Stimulated activated CD4-positive, alpha-beta T cell treated with anti-CD3 and anti-CD28 coated beads, Interleukin-1b, Interleukin-23, amount 100 ng/mL, for 48 hours (primary cell): ENCODE measurements at places on chromosomes 13 and 19.

GRCh38 chr13:34076943-34077703, 259.2 kb downstream of the RFC3 start:
- DNase-seq = no peak

DNA sequence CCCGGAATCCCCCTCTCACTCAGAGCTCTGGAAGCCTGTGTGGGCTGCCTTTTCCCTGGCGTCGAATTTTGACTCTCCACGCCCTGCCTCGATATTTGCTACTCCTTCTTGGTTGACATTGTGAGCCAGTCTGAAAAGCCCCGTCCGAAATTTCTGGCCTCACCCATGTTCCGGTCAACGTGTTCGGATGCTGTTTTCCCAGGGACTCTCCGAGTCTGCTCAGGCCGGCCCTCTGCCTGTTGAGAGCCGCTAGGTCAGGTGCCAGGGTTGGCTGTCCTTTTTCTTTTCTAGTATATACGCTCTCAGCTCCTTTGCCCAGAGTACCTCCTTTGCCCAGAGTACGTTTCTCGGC, 6.8 kb upstream of the DGKH start:
- DNase-seq = no peak

GRCh38 chr19:18203408-18203862, 407 bp downstream of the RAB3A start:
- no peak for DNase-seq

GRCh38 chr13:32645854-32646253, 59.6 kb downstream of the PDS5B start:
- peak; percentile 46 for DNase-seq

DNA sequence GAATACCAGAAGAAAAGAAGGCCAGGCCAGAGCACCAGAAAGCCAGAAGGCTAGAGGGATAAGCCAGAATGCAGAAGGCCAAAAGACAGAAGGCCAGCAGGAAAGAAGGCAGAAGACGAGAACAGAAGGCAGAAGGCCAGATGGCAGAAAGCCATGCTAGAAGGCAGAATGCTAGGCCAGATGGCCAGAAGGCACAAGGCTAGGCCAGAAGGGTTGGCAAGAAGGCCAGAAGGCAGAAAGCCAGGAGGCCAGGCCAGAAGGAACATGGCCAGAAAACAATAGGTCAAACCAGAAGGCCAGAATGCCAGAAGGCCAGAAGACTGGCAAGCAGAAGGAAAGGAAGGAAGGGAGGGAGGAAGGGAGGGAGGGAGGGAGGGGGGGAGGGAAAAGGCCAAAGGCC, 188.8 kb downstream of the TUBA3C start:
- no peak for DNase-seq

DNA sequence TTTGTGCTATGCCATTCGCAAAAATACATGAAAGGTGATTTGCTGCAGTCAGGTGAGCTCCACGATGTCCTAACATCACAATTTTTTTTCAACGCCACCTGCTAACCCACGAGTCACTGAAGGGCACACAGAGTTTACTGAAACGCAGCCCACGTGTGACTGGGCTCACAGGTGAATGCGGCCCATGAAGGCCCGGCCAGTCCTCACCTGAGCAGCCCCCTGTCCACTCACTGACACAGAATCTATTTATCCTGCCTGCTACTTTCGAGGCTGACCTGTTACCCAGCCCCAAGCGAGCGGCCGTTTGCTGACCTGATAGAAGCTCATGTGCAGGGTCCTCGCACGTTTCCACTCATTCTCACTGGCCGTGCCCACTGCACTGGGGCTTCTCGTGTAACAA, 121.9 kb upstream of the SOX1 start:
- no peak for DNase-seq

DNA sequence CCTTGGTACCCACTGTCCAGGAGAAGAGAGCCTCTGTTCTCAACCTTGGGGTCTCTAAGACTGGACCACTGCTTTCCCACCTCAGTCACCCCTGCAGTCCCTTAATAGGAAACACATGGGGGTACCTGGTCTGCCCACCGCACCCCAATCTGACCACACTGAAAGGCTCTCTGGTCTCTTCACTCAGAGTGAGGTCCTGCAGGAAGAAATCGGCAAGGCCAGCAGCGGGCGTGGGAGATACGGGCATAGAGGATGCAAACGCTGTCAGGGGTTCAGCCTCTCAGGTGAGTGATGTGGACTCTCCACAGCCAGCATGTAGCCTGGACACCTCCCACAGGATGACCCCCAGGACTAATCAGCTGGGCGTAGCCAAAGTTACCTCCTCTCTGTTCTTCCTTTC, 3.5 kb downstream of the SIGLEC9 start:
- no peak for DNase-seq

DNA sequence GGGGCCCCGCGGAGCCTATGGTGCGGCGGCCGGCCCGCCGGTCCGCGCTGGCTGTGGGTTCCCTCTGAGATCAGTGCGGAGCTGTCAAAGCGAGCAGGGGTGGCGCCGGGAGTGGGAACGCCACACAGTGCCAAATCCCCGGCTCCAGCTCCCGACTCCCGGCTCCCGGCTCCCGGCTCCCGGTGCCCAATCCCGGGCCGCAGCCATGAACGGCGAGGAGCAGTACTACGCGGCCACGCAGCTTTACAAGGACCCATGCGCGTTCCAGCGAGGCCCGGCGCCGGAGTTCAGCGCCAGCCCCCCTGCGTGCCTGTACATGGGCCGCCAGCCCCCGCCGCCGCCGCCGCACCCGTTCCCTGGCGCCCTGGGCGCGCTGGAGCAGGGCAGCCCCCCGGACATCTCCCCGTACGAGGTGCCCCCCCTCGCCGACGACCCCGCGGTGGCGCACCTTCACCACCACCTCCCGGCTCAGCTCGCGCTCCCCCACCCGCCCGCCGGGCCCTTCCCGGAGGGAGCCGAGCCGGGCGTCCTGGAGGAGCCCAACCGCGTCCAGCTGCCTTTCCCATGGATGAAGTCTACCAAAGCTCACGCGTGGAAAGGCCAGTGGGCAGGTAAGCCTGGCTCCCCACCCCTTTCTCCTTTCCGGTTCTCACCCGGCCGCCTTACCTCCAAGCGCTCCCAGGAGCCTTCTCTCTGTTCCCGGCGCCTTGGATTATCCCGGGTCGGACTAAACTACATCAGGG, at the start of gene PDX1:
Gene PDX1, plus strand, starts transcription at position 67 of the 743 bp plus-strand sequence. Its CDS starts 139 bp downstream, at position 206.
- no peak for DNase-seq

DNA sequence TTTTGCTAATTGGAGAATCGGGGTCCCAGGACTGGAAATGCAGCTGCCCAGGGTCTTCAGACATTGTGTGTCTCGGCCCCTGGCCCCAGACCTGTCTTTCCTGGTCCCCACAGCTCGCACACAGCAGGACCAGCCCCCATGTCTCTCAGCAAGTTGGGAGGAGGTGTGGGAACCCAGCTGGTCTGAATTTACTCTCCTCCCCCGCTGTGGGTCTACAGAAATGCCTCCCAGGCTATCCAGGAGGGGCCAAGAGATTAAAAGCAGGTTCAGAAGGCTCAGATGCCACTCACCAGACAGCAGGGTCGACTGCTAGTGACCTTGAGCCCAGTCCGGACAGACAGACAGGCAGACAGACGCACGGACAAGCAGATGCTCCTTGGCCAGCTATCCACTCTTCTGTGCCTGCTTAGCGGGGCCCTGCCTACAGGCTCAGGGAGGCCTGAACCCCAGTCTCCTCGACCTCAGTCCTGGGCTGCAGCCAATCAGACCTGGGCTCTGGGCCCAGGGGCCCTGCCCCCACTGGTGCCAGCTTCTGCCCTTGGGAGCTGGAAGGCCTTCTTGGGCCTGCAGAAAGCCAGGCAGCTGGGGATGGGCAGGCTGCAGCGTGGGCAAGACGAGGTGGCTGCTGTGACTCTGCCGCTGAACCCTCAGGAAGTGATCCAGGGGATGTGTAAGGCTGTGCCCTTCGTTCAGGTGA, at the start of gene DAND5:
Gene DAND5, plus strand, starts transcription at position 285 of the 697 bp plus-strand sequence. Its CDS starts 85 bp downstream, at position 370.
- DNase-seq = no peak

- no peak for DNase-seq
Measured at GRCh38 chr13:30037306-30037705, 186.9 kb upstream of the UBL3 start.

- DNase-seq = no peak
Measured at GRCh38 chr13:94988654-94989053, 276.3 kb upstream of the SOX21 start.

- no peak for DNase-seq
Measured at GRCh38 chr19:15733895-15734294, 3.9 kb upstream of the OR10H3 start.

GRCh38 chr19:21940684-21941083, 70.1 kb downstream of the ZNF208 start:
- DNase-seq = no peak

- DNase-seq = no peak
Measured at GRCh38 chr19:33887891-33888290, 91.2 kb downstream of the KCTD15 start.

- no peak for DNase-seq
Measured at GRCh38 chr13:67619351-67619994, 389.3 kb upstream of the PCDH9 start.

GRCh38 chr13:66723576-66723975, 506.6 kb downstream of the PCDH9 start:
- DNase-seq = no peak

DNA sequence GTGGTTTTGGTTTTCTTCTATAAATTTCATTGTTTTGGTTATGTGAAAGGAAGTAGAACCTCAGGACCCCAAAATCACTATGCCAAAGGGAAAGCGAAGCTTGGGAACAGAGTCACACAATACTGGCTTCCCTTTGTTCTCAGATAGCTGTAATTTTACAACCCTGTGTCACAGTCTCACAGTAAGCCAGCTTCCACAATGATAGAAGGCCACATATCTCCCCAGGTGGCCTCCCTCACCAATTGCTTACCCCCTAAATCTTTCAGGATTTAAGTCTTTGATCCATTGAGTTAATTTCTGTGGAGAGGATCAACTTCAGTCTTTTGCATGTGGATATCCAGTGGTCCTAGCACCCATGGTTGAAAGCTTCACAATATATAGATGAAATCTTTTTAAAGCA, 58.7 kb downstream of the SLC15A1 start:
- no peak for DNase-seq

- DNase-seq = no peak
Measured at GRCh38 chr13:43908156-43909126, 28.7 kb downstream of the LACC1 start.

GRCh38 chr13:27359199-27359821, 65.1 kb upstream of the GTF3A start:
- DNase-seq = peak; percentile 59

GRCh38 chr13:91014696-91015095, 332.8 kb upstream of the MIR17HG start:
- no peak for DNase-seq

GRCh38 chr19:47152205-47152604, 21.6 kb downstream of the SAE1 start:
- DNase-seq = no peak

GRCh38 chr13:73778242-73778864, 355.9 kb downstream of the KLF12 start:
- DNase-seq = no peak

- no peak for DNase-seq
Measured at GRCh38 chr19:50415661-50416033, 3.1 kb upstream of the SPIB start.

DNA sequence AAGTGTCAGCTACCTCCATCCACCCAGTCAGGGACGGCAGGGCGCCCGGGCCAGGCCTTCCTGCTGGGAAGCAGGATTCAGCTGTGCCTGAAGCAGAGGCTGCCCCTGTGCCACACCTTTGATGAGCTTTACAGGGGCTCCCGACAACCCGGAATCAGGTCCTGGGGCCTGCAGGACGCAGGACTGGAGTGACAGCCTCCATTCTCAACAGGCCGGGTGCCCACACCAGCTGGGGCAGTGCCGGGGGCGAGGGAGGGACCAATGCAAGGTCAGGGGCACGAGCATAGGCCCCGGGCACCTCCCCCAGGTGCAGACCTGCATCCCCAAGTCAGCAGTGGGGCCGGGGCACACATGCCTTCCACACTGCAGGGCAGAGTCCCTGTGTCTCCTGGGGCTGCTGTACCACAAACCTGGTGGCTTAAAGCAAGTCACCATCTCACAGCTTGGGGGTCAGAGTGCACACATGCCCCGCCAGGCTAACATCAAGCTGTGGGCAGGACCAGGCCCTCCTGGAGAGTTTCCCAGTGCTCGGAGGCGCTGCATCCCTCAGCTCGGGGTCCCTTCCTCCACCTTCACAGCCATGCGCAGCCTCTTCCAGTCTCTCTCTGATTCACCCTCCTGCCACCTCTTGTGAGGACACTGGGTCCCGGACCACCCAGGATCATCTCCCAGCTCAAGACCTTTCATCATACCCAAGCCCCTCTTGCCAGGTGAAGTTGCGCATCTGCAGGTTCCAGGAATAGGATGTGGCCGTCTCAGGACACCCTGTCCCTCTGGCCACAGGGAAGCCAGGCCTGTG, 13.4 kb downstream of the UBXN6 start:
- no peak for DNase-seq

DNA sequence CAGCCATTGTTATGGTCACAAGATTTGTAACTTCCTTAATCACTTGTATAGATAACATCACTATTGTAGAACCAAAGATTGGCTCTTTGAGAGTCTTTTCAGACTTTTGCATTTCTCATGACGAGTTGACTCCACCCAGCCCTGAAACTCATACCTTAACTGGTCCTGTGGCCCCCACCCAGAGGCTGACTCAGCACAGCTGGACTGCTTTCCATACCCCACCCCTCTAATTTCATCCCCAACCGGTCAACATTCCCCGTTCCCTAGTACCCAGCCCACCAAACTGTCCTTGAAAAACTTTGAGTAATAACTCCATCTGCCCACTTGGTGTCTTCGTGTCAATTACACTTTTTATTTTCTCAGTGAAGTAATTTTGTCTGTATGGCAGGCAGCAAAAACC, 32.1 kb upstream of the SLITRK1 start:
- no peak for DNase-seq

DNA sequence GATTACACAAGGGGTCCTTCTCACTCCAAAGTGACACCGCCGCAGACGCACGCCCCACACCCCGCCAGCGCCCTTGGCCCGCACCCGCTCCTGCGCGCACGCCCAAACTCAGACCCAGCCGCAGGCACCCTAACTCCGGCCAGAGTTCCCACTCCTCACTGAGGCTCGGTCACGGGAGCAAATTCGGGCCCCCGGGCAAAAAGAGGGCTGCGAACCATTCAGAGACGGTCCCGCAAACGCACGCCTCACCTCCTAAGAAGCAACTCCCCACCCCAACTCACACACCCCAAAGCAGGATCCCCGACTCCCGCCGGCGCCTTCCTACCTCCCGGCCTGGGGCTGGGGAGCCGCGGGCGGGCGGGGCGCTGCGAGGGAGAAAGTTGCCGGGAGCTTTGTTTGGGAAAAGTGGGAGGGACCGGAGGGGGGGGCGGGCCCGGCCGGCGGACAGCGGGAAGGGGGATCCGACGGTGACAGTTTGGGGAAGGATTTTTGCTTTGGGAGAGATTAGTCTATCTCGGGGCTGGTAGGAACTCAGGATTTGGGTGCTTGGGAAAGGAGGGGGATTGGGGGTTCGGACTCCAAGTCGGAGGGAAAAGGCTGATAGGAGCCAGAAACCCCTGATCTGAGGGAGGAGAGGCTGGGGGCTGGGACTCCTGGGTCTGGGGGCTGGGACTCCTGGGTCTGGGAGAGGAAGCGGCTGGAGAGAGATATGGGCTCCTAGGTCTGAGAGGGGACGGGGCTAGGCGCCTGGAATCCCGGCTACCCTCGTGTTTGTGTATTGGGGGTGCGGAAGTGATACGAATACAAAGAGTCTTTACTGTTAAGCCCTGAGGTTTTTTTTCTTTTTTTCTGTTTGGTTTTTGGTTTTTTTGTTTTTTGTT, at the start of gene TEAD2:
Gene TEAD2, minus strand, starts transcription at position 369 of the 881 bp plus-strand sequence. CDS start 2,341 bp downstream, outside the sequence.
- DNase-seq = no peak

GRCh38 chr19:21677696-21678418, 89.5 kb downstream of the ZNF100 start:
- DNase-seq = peak; percentile 1

GRCh38 chr13:113607056-113607888, 22.7 kb downstream of the TFDP1 start:
- no peak for DNase-seq

- no peak for DNase-seq
Measured at GRCh38 chr13:47508527-47509228, 492.4 kb downstream of the SUCLA2 start.
